Renal cortical epithelial cell (primary cell): ENCODE measurements at places on chromosomes 6 and 20.

DNA sequence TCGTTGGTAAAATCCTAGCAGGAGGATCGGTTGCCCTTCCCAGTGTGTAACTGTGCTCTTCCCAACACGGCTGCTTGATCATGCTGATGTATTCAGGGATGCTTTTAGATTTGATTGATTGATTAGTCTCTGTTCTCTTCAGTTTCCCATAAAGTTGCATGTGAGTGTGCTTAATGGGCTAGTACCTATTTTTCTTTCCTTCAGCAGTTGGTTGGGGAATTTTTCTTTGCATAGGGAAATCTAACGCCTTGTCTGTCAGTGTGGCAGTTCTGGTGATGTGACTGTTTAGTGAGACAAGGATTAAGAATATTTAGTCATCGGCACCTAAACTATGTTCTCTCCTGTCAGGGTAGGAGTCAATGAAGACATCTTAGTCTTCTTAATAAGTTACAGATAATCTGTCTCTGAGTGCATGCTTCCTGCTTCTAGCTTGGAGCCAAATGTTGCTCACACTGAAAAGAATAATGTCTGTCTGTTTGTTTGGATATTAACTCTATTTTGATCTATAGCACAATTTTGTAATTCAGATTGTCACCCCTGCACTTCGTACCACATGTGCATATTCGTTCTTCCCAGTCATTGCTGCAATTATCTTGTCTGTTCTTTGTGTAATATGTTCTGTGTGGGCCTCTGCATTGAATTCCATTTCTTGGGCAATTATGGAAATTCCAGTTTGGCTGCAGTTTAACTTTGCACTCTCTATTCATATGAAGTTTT, 169.9 kb downstream of the EDN1 start:
- peak; percentile 67 for DNase-seq

- peak; percentile 22 for DNase-seq
Observed at GRCh38 chr20:16064989-16065707, 508.1 kb downstream of the KIF16B start.

DNA sequence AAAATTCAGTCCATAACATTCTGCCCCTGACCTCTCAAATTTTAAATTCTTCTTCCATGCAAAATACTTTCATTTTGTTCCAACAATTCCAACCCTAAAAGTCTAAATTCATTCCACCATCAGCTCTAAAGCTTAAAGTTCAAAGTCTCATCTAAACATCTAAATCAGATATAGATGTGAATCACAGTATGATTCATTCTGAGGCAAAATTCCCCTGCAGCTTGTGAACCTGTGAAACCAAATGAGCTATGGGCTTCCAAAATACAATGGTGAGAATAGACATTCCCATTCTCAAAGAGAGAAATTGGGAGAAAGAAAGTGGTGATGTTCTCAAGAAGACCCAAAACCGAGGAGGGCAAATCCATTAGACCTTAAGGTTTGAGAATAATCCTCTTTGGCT, 309.8 kb downstream of the HIVEP2 start:
- DNase-seq, result peak; percentile 60

- DNase-seq, result peak; percentile 74
Observed at GRCh38 chr6:30101444-30102413, 11.2 kb downstream of the TRIM31 start.

- no peak for DNase-seq
Observed at GRCh38 chr20:9741996-9742395, 96.9 kb downstream of the PAK5 start.

DNA sequence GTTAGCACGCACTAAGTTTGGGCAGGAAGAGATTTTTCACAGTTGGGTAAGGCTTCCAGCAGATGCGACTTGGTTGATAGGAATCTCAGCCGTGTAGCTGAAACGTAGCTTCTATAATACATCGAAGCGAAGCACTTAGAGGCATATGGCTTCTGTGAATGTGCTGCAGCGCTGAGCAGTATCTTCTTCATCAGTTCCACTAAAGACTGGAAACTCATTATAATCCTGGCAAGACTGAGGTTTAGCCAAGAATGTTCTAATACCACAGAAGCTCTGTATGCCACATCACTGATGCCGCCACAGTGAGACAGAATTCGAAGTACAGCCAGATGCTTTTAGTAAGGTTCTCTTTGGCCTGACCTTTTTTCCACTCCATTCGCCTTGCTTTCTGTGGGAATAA, 680.2 kb upstream of the AGPAT4 start:
- no peak for DNase-seq

GRCh38 chr20:63765902-63766301, 26.3 kb downstream of the SLC2A4RG start:
- DNase-seq, result no peak

- DNase-seq, result no peak
Observed at GRCh38 chr6:90169374-90169773, 127.3 kb downstream of the BACH2 start.

- DNase-seq, result no peak
Observed at GRCh38 chr6:167960579-167960978, 36.9 kb upstream of the KIF25 start.

- DNase-seq, result no peak
Observed at GRCh38 chr6:45822873-45823272, 192.8 kb downstream of the CLIC5 start.

- no peak for DNase-seq
Observed at GRCh38 chr6:34468378-34468892, 2.6 kb downstream of the PACSIN1 start.

DNA sequence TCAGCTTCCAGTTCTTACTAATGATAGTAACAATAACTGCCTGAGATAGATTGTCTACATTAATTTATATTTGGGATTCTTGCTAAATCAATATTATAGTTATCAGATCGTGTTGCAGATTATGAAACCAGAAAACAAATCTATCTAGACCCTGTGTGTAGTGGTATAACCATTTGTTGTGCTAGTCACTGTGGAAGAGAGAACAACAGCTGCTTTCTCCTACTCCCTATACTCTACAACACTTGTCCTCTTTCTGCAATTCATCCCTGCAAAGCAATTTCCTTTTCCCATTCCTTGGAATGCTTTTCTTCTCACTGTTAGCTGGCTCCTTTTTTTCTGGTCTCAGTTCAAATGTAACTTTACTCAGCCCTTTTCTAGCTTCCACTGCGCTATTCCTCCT, 8.3 kb downstream of the COX7A2 start:
- no peak for DNase-seq

DNA sequence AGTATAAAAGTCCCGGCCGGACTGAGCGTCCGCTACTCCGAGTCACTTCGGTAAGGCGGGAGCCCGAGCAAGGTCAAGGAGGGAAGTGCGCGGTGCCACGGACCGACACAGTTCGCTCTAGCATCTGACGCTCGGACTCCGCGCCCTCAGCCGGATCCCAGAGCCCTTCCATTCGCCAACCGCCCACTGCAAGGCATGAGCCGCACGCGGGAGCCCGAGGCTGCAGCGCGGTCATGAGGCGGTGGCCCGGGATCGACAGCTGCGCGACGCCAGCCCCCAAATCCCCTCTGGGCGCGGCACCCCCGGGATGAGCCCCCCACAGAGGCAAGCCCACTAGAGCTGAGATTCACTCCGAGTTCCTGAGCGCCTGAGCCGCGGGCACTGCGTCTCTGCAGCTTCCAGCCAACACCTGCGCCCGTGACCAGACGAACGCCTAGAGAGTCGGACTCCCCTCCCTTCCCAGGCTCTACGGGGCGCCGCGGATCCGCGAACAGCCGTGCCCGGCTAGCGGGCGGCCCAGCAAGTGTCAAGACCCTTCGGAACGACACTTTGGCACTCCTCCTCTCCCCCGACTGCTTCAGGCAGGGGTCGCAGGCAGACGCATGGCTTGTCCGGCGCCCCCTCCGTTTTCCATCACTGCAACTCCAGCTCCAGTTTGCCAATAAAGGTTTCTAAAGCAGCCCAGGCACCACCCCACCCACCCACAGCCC, 725 bp upstream of the ISM1 start:
- DNase-seq, result peak; percentile 18

DNA sequence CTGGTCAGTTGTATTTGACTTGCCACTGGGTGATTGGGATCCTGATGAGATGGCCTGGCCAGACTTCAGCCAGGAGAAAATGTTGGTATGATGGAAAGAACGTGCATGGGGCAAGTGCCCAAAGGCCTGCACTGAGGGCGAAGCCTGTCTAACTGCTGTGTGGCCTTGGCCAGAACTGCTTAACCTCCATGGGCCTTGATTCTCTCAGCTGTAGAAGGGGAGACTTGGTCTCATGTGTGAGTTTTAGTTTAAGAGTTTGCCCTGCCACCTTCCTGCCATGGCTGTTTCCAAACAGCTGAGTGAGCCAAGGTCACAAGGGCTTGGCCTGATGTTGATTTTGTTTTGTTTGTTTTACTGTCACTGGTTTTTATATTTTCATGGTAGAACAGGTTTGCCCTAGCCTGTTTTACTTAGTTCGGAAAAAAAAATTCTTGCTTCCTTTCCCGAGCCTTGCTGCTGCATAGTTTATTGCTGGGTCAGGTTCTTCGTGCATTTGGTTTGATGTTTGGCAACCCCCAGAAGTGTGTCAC, 35.3 kb downstream of the DSTN start:
- DNase-seq, result peak; percentile 51

DNA sequence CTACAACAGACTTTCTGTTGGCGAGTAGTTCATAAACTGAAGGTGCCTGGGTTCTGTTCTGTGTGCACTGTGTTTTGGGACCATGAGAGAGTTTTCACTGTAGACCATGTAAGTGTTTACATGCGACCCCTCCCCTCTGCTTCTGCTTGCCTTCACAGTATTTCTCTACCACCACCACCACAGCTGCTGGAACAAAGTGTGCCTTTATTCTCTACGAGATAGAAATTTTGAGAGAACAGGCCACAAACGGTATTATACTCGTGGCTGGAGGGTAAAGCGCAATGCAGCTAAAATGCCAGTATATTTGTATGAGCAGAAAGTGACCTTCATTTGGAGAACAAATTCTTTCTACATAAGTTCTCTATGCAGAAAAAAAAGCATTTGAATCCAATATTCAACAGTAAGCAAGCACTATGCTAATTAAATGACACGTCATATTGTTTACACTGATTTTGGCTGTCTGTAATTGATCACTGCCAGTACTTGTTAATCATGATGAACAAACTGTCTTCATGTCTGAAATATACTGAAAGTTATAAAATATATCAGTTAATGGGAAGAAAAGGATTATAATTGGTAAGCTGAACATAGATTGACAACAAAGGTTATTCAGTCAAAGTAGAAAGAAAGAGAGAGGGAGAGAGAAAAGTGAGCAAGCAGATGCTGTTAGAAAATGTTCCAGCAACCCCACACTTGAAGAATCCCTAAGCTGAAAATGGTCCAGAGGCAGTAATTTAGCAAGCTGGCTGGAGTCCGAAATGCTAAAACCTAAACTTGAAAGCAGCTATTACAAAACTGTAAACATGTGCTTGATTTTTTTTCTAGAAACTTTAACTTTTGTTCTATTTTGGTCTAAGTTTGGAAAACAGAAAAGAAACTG, 8.8 kb downstream of the CLDN20 start:
- DNase-seq, result no peak

DNA sequence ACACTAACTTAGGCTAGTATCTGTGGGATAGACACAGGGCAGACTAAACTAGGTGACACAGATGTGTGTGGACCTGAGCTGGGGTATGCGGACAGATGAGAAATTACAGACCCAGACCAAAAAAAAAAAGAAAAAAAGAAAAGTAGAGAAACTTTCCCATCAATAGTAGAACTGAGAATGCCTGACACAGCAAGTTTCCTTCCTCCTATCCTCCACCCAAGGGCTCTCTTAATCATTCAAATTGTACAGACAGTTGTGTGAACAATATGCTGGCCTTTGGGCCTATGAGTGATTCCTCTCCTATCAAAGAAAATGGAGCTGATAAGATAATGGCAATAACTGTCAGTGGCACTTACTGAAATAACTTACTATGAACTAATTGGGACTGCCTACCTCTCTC, 226.7 kb upstream of the PRDM1 start:
- no peak for DNase-seq

DNA sequence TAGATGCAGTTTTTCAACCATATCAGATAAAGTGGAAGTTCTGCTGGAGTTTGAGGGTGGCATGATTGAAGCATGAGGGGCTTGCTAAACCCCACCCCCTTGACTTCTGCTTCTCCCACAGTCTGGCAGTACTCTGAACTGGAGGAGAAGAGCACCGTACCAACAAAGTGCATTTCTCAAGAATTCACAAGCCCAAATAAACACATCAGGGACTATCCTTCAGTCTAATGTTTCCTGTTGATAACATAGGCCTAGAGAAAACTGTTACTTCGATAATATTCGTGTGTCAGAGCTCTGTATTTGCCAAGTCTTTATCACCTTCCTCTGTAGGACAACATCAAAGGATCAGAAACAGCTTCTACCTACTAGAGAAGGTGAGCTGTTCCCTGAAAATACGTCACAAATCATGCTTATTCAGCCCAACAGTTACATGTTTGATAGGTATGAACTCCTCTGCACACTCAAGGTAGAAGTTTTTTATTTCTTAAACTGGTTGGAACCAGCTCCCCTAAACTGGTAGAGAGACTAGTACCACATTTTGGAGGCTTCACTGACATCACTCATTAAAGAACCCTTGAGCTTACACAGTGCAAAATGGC, 153.2 kb upstream of the PRND start:
- no peak for DNase-seq

DNA sequence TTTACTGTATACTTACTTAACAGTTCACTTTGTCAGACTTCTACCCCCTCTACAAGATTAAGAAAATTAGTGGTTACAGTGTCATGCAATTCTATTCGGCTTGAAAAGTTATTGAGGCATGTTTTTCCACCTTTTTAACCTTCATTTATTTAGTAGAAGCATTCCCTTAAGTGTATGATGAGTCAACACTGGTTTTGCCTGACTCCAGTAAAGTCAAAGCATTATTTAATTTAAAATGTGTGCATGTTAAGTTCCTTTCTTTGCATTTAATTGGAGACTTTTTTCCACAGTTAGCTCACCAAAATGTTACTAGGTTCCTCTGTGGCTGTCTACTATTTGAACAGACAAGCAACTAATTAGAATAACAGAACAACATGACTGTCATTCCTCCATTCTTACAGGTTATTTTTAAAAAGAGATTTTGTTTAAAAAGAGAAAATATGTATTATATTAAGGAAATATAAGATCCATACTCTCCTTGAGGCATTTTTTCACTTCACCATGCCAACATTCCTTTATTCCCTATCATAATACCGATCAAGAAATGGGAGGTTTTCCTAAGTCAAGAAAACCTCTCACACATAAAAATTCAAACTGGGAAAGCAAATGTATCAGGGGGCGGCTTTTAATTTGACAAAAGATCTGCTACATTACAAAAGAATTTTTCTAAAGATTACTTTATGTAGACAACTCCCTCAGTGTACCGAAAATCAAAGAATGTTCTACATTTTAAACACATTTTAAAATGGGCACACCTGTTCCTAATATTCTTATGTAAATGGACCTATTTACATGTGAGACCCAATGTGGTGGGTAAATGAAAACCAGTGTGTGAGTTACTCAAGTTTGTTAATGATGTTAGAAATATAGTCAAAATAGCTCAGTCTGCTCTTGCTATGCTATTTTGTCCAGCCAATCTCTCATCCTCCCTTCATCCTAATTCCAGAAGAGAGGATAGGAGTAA, 361.2 kb downstream of the UTRN start:
- peak; percentile 77 for DNase-seq

GRCh38 chr6:7907159-7907558, 3.4 kb downstream of the TXNDC5 start:
- no peak for DNase-seq

GRCh38 chr6:473768-474452, 82.4 kb downstream of the IRF4 start:
- DNase-seq, result no peak
